ENCODE measurements at places on chromosomes 12 and 14.
A peak's percentile ranks its signal among the peaks of the same experiment; 100 is the strongest.

DNA sequence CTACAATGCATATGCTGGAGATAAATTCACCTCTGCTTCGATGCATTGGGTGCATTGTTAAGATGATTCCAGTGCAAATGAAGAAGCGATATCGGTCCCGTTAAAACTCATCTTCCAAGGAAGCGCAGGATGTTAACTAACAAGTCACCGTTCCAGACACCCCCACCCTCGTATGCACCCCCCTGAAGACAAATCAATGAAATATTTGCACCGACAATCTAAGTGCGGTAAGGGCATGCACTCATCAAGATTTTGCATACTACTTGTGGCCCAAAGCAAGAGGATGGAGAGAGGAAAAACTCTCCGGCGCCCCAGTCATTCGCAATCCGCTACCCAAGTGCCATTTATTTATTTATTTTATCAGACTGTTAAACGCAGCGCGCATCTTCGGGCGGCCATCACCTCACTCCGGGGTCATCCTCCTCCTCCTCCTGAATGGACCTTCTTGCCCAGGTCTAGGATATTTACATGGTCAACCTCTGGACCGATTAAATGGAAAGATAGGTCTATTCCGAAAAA, 1.2 kb downstream of the NOVA1 start:
- no peak for DNase-seq

- DNase-seq: no peak
These were observed 397.1 kb downstream of the NOVA1 start for GRCh38 chr14:26200687-26201086.

DNA sequence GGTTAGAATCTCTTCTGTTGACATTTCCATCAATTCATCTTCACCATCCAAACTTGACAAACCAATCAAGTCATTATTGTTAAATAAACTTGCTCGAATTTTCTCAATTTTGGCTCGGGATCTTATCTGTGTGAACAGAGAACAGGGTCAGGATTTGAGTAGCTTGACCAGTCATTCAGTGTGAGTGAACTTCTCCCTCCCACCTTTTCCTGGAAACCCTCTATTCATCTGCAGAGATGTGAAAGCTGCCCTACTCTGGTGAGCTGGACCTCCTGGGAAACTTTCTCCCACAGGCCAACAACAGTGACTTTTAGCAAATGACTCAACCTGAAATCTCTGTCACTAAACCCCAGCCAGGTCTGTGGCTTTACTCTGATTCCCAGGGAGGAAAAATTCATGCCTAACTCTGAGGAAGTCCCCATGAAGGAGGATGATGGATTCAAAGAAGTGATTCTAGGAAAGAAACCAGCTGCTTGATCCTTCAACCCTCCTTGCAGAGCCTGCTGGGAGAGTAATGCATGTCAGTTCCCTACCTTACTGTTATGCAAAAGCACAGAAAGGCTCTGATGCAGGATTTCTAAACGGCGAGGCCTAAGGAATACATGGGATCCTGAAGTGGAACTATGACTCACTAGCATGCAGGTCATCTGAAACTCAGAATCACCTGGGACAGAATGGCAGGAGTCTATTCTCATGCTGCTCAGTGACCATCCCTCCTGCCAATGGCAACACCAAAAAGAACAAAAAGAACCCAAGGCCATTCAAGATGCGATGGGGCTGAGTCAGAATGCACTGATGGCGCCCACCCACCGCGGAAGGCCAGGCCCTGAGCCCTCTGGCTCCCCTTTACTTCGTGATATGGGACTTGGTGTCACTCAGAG, 58.0 kb downstream of the TRAFD1 start:
- DNase-seq: peak; percentile 27

GRCh38 chr14:37466003-37466622, 128.9 kb downstream of the FOXA1 start:
- DNase-seq: no peak

Data from activated CD8-positive, alpha-beta T cell treated with anti-CD3 and anti-CD28 coated beads for 36 hours (primary cell).